ENCODE measurements at places on chromosomes 3 and 15.

- no peak for DNase-seq
Observed at GRCh38 chr3:59432665-59433064, 382.8 kb upstream of the CFAP20DC start.

DNA sequence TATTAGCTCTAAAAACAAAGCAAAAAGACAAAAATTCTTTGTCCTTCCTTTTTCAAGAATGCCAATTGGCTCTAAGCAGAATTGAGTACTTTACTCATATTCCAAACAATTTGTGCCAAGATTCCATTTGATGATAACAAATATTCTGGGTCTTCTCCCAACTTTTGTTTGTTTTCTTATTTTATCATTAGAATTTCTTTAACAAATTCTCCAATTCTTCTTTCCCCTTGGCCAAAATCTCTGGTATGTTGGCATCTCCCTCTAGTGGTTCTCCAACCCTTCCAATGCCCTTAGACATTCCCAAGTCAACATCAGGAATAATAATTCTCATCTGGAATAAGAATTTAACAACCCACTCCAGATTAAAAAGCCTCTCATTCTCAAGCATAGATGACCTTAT lies 5.3 kb downstream of the CPOX start:
- DNase-seq: no peak

DNA sequence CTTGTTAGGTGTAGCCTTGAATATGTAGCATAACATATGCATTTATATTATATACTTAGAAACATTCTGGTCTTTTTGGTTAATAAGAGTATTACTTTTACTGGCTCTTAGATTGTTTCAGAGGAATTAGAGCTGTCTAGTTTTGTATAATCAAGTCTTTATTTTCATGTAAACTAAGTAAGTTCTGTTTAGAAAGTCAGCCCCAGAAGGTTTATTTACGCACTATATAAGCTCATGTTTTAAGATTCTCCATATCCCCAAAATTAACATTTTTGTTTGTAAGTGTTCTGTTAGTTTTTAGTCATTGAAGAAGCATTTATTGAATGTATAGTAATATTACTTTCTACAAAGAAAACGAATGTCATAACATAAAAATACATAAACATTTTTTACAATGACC lies 158.1 kb downstream of the HCN4 start:
- DNase-seq: no peak

- no peak for DNase-seq
Observed at GRCh38 chr3:46848271-46849044, 14.8 kb downstream of the MYL3 start.

- DNase-seq: no peak
Observed at GRCh38 chr3:129966876-129967275, 7.6 kb upstream of the TRH start.

DNA sequence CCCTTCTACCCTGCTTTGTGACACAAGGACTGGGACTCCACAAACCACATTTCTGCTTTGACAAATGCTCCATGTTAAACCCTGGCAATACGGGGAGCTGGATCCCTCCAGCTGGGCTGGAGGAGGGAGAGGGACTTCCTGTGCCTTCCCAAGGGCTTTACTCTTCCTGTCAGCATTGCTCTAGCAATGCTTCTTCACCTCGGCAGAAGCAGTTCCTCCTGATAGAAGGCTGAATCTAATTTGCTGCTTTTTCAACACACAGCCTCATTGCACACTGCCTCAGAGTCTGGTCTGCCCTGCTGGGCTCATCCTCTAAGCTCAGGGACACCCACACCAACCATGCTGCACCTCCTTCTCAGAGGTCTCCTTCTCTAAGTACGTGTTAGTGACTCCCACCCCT lies 142.8 kb upstream of the SMAD3 start:
- no peak for DNase-seq
